ENCODE measurements at places on chromosomes 13 and 19.

- ATAC-seq, result no peak
Observed at GRCh38 chr13:24042710-24043440, 117.6 kb upstream of the SPATA13 start.

GRCh38 chr19:13294812-13295567 is 144.8 kb downstream of the IER2 start:
- ATAC-seq, result no peak

DNA sequence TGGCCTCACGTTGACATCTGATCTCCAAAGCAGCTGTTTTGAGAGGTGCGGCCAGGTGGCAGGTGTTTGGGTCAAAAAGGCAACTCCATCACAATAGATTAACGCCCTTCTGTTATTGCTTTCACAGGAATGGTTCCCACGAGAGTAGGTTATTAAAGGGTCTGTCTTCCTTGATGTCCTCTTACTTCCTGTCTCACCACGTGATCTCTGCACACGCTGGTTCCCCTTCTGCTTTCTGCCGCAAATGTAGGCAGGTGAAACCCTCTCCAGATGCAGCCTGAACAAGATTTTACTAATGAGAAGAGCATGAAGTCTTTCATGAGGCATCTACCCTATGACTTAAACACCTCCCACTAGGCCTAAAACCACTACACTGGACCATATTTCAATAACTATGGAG is 22.8 kb upstream of the ZNF564 start:
- ATAC-seq, result no peak

- ATAC-seq, result peak; percentile 79
Observed at GRCh38 chr13:98507282-98507797, 69.6 kb downstream of the STK24 start.

GRCh38 chr19:53102756-53103233 is 427 bp downstream of the ZNF160 start:
- ATAC-seq, result peak; percentile 23

- ATAC-seq, result no peak
Observed at GRCh38 chr13:75850916-75851315, 214.8 kb downstream of the LMO7 start.

GRCh38 chr19:6952956-6953355 is 65.6 kb downstream of the ADGRE1 start:
- ATAC-seq, result no peak

DNA sequence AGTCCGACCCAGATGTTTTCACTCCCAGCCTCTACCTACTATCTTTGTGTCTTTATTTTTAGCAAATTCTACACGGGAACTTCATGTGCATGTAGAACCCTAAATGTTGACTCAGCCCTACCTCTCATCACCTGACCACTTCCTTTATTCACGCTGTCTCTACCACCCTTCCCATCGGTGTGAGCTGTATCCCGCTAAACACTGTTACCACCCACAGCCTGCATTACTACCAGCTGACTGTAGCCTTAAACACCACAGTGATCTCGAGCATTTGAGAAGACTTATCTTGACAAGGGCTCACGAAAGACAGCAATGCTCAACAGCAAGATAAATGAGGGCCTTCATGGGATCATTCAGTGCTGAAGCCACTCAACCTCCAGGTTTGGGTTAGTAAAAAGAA is 15.1 kb downstream of the NCR1 start:
- no peak for ATAC-seq

- ATAC-seq, result no peak
Observed at GRCh38 chr19:37251308-37252229, 33.6 kb downstream of the ZNF383 start.

DNA sequence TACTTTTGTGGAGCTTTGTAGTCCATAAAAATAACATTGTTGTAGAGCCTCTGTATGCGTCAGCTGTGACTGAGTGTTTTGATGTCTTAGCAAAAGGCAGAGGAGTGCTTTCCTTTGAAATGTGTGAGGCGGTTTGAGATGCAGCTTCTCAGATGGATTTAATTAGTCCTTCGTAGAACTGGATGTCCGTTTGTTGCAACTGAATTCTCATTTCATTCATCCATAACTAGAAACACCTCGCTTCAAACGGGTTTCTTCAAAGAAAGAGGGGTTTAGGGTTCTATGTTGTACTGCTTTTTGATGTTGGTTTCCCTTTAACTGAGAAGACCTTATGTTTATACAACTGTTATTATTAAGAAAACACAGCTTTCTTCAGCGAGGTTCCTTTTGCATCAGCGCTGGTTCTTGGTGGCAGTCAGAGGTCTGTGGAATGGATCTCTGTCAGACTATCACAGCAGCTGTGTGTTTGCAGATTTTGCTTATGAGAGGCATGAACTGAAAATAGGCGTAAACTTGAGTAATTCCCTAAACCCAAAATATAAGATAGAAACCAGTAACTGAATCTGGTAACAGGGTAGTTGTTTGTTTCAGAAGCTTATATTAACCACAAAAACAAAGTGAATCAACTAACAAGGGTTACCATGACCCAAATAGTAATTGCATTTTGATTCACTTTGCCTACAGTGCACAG is 194.4 kb downstream of the GGACT start:
- ATAC-seq, result no peak

DNA sequence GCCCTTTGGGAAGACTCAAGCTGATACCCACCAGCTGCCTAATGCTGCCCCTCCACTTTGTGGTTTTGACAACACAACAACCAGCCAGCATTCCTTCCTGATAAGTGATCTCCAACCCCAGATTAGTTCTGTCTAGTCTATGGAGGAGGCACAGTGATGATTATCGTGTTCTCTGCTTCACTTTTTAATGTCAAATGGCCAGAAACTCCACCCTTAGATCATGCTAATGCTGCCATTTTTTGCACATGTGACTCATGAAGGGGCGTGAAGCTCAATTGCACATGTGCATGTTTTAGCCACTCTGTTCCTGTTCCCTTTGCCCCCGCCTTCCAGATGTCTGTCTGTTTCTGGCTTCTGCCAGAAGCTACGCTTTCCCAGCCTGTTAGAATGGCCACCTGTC is 199.8 kb downstream of the COG6 start:
- no peak for ATAC-seq

- ATAC-seq, result no peak
Observed at GRCh38 chr13:27679396-27679795, 57.7 kb downstream of the POLR1D start.

GRCh38 chr19:48118131-48118517 is 7.5 kb upstream of the PLA2G4C start:
- ATAC-seq, result no peak

GRCh38 chr13:76992548-76993001 is 694 bp downstream of the CLN5 start:
- ATAC-seq, result peak; percentile 5
